Stimulated activated CD4-positive, alpha-beta T cell treated with anti-CD3 and anti-CD28 coated beads, Interleukin-12 subunit alpha, Interleukin-12 subunit beta, amount 100 ng/mL, for 24 hours (primary cell): ENCODE measurements at places on chromosomes 5 and 9.

DNA sequence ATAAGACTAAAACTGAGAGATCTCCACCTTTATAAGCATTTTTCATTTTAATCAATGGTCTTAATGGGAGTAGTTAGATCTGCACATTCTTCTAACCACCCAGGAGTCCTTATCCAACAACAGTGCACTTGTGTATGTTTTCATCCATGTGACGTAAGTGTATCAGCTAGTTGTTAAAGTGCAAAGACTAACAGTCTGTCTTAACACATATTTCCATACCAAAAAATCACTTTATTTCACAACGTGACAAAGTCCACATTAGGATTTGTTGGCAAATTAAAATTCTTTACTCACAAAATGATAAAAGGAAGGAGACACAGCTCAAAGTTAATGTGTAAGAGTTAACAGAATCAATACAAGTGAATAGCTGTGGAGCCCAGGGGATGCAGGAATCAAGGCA, 1.9 kb upstream of the SMC2 start:
- no peak for DNase-seq

- DNase-seq, result no peak
Observed at GRCh38 chr9:108837530-108837929, 18.3 kb downstream of the ACTL7B start.

- DNase-seq, result no peak
Observed at GRCh38 chr5:134267366-134268018, 41.6 kb upstream of the PPP2CA start.

DNA sequence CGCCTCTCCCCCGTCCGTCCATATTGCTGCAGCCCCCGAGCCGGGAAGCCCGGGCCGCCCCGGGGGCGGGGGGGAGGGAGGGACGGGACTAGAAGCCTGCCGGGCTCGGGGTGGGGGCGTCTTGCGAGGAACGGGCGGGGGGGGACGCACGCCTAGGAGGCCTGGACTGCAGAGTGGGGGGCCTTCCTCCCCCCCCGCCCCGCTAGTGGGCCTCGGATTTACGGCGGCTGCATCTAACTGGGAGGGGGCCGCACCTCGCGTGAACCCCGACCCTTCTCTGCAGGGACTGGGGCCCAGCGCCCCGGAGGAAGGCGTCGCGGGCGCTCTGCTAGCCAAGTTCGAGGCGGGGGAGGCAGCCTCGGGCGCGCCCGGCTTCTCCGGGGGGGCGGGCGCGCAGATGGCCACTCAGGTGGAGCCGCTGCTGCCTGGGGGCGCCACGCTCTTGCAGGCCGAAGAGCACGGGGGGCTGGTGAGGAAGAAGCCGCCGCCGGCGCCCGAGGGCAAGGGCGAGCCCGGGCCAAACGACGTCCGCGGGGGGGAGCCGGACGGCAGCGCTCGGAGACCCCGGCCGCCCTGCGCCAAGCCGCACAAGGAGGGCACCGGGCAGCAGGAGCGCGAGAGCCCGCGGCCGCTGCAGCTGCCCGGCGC, at the start of gene LARP1:
TSS of gene LARP1 (plus strand) at position 17 of the 648 bp plus-strand sequence. CDS start at position 398, 381 bp downstream.
- DNase-seq, result no peak

GRCh38 chr5:219460-219863, 1.3 kb downstream of the SDHA start:
- DNase-seq, result no peak

- DNase-seq, result no peak
Observed at GRCh38 chr9:4168526-4168925, 131.3 kb downstream of the GLIS3 start.

DNA sequence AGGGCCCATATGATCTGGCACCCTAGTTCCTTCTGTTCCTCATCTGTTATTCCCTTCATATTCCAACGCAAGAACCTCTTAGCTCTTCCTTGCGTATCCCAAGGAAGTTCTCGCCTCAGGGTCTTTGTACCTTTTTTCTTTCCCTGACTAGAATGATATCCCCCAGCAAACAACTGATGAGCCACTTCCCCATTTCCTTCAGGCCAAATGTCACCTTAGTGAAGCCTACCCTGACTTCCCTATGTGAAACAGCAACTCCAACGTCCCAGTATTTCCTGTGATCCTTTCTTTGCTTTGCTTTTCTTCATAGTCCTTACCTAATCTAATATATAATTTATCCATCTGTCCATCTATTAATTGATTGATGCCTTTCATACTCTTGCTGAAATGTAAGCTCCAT, 47.9 kb downstream of the ERCC8 start:
- DNase-seq, result no peak

- DNase-seq, result no peak
Observed at GRCh38 chr5:41507501-41507900, 2.9 kb downstream of the PLCXD3 start.

DNA sequence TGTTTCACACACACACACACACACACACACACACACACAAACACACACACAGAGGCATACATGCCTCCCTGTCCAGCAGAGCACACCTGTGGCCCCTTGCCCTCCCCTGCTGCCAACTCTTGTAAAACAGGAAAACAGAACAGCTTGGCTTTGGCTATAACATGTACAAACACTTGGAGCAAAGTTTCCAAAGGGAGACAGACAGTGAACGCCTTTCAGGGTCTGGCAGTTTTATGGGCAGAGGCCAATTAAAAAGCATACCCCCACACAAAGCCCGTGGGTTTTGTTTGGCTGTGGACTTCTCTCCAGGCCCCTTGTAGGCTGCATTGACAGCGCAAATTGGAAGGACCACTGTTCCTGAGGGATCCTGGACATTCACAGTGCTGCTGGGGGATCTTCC, 265.6 kb downstream of the PAPPA start:
- no peak for DNase-seq

- DNase-seq, result no peak
Observed at GRCh38 chr5:167945542-167946384, 345.7 kb upstream of the WWC1 start.

- DNase-seq, result no peak
Observed at GRCh38 chr5:94928891-94929290, 310.4 kb downstream of the SLF1 start.

- no peak for DNase-seq
Observed at GRCh38 chr5:76804266-76804665, 14.6 kb upstream of the F2RL1 start.

GRCh38 chr5:172876578-172876977, 42.5 kb downstream of the ERGIC1 start:
- DNase-seq, result no peak

DNA sequence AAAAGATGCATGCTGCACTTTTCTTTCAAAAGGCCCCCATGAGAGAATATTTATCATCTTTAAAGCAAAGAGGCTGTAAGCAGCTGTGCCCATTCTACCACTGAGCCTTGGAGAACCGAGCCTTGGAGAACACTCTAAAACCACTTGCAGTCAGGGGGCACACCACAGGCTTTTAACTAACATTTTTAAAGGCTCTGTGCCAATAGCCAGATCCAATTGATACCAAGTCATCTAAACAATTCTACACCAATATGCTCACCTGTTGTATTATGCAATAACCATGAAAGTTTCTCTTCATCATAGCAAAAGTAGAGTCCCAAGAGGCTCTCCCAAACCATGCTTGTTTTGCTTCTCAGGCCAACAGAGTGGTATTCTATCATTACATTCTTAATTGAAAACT, 1090.5 kb upstream of the SEMA6A start:
- no peak for DNase-seq

- no peak for DNase-seq
Observed at GRCh38 chr9:84357275-84357674, 16.7 kb upstream of the SLC28A3 start.

DNA sequence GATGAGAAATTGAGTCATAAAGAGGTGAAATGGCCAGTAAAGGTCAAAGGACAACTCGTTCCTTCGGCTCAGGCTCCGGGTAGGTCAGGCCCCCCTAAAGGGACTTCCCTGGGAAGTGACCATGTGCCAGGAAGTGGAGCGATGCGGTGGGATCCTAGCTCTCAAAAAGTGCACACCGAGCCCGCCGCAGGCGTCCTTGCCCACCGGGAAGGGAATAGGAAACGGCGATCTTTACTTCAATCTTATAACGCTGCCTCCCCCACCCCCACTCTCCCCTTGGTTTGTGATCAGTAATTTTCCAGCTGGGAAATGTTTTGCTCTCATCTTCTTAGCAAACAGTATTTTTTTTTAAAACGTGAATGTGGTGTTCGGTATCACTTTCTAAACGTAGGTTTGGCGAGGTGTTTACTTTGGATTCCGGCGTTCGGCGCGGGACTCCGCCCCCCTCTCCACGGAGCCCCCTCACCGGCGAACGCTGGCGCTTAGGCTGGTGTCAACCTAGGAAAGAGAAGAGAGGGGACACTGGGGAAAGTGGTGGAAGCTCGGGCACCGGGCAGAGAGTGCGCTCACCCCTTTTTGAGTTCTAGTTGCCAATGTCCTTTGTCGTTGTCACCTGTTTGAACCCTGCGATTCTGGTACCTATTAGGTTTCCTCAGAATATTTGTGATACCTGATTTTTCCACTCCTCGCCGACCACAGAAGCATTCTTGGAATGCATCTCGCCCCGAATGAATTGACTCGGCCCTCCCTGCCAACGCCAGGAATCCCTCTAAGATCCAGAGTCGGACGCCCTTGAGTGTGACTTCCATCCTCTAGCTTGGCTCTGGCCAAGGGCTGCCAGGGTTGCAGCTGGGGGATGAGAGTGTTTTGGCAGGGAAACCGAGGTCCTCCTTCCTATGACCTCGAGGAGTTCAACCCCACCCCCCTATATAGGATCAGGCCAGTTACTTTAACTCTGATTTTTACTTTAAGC, 1.8 kb upstream of the KLF4 start:
- DNase-seq, result no peak

GRCh38 chr5:40071870-40072269, 607.8 kb upstream of the PTGER4 start:
- DNase-seq, result no peak

- DNase-seq, result no peak
Observed at GRCh38 chr9:4420351-4420750, 69.9 kb upstream of the SLC1A1 start.

- DNase-seq, result no peak
Observed at GRCh38 chr9:76354221-76354620, 40.0 kb downstream of the RFK start.

DNA sequence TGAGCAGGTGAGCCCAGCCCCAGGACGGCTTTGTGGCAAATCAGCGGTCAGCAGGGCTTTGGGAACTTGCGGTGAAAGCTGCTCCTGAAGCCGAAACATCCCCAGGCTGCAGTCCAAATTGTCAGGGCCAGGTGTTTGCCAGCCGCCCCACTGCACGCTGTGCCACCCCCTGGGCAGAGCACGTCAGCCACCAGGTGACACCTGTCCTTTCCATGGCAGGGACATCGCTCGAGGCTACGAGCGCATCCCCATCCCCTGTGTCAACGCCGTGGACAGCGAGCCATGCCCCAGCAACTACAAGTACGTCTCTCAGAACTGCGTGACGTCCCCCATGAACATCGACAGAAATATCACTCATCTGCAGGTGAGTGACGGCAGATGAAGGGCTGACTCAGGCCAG, 64.4 kb upstream of the CACNA1B start:
- no peak for DNase-seq

DNA sequence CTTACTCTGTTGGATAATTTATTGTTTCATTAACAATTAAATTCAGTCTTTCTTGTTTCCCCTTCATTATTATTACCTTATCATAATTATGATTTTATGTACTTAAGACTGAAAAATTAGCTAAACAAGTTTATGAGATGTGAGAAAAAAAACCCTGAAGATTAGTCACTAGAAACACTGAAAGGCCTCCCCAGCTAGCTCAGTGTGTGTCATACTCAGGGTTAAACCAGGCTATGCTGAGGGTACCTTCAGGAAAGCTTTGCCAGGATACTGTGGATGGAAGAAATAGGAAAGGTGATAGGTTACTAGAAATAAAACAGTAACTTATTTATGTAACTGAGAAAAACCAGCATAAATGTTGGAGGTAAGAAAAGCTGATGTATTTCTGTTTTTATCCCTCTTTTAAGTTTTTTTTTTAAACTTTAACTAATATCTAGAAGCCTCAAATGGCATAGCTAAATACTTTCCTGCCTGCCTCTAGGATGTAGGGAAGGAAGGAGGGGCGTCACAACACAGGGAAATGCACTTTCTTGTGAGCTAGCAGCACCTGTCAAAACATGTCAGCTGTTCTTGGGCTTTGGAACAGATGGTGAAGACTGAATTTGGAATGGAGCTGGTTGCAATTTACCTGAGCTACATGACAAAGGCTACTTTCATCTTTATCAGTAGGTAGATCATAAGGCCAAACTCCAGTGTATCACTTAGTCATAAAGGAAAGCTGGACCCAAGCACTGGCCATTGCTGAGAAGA, 24.2 kb downstream of the NMRK1 start:
- no peak for DNase-seq

DNA sequence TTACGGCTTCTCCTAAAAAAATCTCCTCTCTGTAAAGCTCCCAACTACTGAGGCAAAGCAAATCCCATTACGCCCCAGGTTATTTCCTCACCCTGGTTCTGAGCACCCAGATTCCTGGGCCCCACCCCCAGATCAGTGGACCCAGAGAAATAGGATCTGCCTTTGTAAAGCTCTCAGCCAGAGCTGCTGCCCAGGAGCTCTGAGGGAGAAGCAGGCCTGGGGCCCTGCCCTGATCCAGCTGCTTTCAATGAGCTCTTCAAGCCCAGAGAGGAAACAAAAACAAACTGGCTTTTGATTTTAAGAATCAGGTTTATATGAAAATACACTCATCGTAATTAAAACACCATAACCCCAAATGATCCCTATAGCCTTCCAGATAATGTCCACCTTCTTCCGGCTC, 124.5 kb downstream of the C5orf15 start:
- DNase-seq, result no peak

GRCh38 chr9:117718085-117718484, 13.9 kb downstream of the TLR4 start:
- DNase-seq, result no peak

GRCh38 chr9:131255676-131256197, 20.6 kb downstream of the FAM78A start:
- no peak for DNase-seq

DNA sequence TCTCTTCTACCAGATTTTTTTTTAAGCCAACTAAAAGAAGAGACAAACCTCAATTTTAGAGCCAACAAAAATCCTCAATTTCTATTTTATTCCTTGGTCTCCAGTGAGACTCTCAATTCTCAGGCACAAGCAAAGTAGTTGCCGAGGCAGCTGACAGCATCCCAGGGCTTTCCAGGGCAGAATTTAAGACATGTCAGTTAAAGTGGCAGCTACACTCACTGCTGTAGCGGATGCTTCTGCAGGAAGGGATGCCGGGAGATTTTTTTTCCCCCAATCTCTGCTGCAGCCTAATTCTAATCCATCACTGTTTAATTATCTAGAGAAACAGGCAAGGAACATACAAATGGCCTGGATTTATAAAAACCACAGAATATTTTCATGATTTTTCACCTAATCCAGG, 57.0 kb downstream of the TTC39B start:
- no peak for DNase-seq

GRCh38 chr9:77290373-77290772, 113.0 kb downstream of the VPS13A start:
- DNase-seq, result no peak

DNA sequence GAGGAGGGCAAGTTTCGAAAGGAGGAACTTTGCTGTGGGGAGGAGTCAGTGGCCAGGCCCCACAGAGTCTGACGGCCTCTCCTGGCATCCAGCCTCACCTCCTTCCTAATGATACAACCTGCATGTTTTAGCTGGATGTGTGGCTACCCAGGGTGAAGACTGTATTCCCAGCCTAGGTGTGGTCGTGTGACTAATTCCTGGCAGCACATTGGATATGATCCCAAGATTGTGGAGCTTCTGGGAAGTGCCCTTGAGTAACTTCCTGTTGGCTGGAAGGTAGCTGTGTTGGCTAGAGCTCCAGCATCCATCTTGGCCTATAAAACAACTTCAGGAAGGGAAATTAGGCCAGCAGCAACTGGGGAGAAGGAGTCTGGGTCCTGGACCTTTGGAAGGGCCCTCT, 19.0 kb upstream of the LPCAT1 start:
- DNase-seq, result no peak
